ENCODE measurements at places on chromosomes 1 and 21.

- no peak for DNase-seq
Measured at GRCh38 chr1:168947041-168947440, 159.4 kb upstream of the ATP1B1 start.

- DNase-seq: peak; percentile 76
Measured at GRCh38 chr1:67735806-67736627, 51.0 kb downstream of the GADD45A start.

- DNase-seq: no peak
Measured at GRCh38 chr1:9875636-9876000, 34.5 kb downstream of the CTNNBIP1 start.

DNA sequence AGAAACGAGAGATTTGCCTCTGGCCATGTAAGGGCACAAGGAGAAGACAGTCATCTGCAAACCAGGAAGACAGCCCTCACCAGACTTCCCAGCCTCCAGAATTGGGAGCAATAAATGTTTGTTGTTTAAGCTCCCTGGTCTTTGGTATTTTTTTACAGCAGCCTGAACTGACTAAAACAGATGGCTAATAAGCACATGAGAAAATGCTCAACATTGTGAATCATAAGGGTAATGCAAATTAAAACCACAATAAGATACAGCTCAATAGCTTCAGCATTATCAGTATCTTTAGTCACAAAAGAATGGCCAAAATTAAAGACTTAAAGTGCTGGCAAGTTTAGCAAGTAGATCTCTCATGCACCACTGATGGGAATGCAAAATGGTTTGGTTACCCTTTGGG lies 11.7 kb downstream of the UBE2G2 start:
- DNase-seq: no peak

DNA sequence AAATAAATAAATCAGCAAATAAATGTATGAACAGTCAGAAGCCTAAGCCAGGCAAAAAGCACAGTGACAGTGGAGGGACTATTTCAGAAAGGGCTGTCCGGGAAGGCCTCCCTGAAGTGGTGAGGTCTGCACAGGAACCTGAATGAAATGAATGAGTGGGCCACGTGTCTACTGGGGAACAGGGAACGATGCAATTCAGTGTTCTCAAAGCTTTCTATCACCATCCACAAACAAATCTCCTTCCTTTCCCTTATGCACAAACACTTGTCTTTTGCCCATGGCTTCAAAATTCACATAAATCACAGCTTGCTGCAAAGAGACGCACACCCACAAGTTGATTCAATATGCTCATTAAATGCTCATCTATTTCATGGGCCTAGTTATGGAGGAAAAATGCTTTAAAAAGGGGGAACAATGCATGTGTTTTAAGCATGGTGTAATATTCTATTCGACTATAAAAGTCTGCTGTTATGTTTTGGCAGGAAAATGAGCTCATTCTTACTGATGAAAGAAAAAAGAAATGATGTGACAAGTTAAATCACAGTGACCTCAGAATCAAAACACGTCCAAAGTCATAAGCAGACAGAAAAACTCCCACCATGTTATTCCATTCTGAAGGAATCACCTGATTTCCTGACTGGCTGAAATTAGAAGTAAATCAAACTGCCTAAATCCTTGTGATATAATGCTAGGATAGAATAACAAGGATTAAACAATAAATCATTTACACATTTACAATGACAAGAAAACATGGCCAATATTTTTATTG lies 21.6 kb downstream of the URB1 start:
- no peak for DNase-seq

DNA sequence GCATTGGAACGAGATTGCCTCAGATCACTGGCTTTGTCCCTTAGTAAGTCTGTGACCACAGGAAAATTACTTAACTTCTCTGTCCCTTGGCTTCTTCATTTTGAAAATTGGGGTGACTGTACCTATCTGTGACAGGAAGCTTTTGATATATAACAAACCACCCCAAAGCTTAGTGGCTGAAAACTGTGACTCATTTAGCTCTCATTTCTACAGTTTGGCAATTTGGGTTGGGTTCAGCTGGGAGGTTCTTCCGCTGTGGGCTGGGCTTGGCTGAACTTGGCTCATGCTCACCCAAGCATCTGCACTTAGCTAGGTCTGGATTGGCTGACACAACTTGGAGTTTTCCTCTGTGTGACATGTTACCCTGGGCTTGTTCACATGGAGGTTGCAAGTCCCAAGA lies 14.0 kb downstream of the C1orf94 start:
- DNase-seq: no peak

Measured in hematopoietic multipotent progenitor cell treated with erythropoietin and hydrocortisone succinate and interleukin-3 and kit ligand, for 8 days (in vitro differentiated cells).